ENCODE measurements at places on chromosomes 3 and 15.

DNA sequence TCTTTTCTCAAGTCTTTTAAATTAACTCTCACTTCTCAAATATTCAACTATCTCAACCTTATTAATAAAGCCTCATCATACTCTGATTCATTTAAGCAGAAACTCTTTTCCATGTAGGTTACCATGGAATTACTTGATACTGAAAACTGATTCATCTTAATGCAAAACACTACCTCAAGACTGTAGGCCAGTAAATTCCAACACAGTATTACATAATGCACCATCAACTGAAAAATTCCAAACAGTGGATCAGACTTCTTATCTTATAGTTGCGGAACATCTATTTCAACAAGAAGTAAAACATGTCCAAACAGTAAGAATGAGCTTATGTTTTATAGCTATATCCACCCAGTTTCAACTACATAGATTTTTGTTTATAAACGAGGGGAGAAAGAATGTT lies 124.5 kb downstream of the PEAK1 start:
- H3K4me1 ChIP-seq = no peaks in the 10 kb centered on the region
- no peaks in the 10 kb centered on the region for H3K27me3 ChIP-seq
- no peak overlapping the region for H3K27ac ChIP-seq
- DNase-seq = no peak
- H3K36me3 ChIP-seq = no peaks in the 10 kb centered on the region
- H3K4me3 ChIP-seq = no peak overlapping the region

GRCh38 chr3:185818267-185818875 lies 6.5 kb downstream of the IGF2BP2 start:
- H3K4me3 ChIP-seq = no peak overlapping the region
- no peaks in the 10 kb centered on the region for H3K4me1 ChIP-seq
- H3K27me3 ChIP-seq = no peaks in the 10 kb centered on the region
- DNase-seq = no peak
- H3K27ac ChIP-seq = no peak overlapping the region
- no peaks in the 10 kb centered on the region for H3K36me3 ChIP-seq

- H3K36me3 ChIP-seq = no peaks in the 10 kb centered on the region
- no peak overlapping the region for H3K27ac ChIP-seq
- H3K4me3 ChIP-seq = no peak overlapping the region
- no peaks in the 10 kb centered on the region for H3K4me1 ChIP-seq
Observed at GRCh38 chr3:156888176-156888575, 62.0 kb downstream of the LEKR1 start.

- H3K36me3 ChIP-seq = no peaks in the 10 kb centered on the region
- peaks cover 3% of the 10 kb centered on the region for H3K4me1 ChIP-seq
- no peaks in the 10 kb centered on the region for H3K27me3 ChIP-seq
- DNase-seq = no peak
- H3K4me3 ChIP-seq = peak overlapping the region; percentile 82
Observed at GRCh38 chr15:74873756-74874424, 725 bp upstream of the SCAMP2 start.

GRCh38 chr3:159458010-159458409 lies 530.6 kb upstream of the IL12A start:
- no peak for DNase-seq
- H3K4me1 ChIP-seq = no peaks in the 10 kb centered on the region
- no peak overlapping the region for H3K4me3 ChIP-seq
- no peak overlapping the region for H3K27ac ChIP-seq

GRCh38 chr3:101813817-101814440 lies 34.9 kb downstream of the NXPE3 start:
- no peaks in the 10 kb centered on the region for H3K27me3 ChIP-seq
- no peak overlapping the region for H3K27ac ChIP-seq
- no peaks in the 10 kb centered on the region for H3K36me3 ChIP-seq
- H3K4me3 ChIP-seq = no peak overlapping the region
- no peak for DNase-seq

DNA sequence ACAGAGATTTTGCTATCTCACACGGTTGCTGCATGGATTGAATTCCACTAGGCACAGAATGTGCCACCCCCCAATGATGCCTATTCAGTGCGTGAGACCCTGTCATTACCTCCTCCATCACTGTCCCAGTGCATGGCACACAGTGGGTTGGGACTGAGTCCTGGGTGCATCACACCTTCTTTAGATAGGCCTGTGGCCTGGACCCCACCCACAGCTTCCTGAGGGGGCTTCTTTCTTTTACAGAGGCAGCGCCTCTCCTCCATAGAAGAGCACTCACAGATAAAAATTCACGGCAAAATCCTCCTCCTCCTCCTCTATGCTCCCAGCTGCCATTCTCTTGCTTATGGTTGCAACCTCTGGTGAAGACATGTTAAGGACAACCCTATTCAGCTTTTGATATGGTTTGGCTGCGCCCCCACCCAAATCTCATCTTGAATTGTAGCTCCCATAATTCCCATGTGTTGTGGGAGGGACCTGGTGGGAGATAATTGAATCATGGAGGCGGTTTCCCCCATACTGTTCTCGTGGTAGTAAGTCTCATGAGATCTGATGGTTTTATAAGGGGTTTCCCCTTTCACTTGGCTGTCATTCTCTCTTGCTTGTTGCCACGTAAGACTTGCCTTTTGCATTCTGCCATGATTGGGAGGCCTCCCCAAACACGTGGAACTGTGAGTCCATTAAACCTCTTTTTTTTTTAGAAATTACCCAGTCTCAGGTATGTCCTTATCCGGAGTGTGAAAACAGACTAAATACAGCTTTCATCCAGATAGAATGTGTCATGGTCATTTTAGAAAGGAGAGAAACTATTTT lies 147.6 kb downstream of the KLF13 start:
- no peaks in the 10 kb centered on the region for H3K36me3 ChIP-seq
- no peak overlapping the region for H3K4me3 ChIP-seq
- no peaks in the 10 kb centered on the region for H3K27me3 ChIP-seq
- no peak overlapping the region for H3K27ac ChIP-seq
- H3K4me1 ChIP-seq = peaks cover 6% of the 10 kb centered on the region

DNA sequence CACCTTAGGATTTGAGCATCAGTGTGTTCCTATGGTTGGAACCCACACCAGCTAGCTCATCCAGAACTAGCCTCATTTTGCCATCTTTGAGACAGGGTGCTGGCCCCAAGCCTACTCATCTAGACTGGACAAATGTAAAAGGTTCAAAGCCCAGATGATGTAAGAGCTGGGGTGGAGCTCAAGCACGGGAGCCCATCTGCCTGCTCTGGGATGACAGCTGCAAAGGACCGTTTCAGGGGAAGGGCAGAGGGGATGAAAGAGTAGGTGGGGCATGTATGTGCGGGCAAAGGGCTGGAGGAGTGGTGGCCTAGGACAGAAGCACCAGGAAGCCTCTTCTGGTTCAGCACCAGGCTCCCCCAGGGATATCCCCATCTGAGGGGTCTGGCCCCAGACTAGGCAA lies 15.8 kb downstream of the CLK3 start:
- no peak for DNase-seq
- H3K4me1 ChIP-seq = peaks cover 4% of the 10 kb centered on the region
- no peaks in the 10 kb centered on the region for H3K36me3 ChIP-seq
- H3K27ac ChIP-seq = no peak overlapping the region
- H3K27me3 ChIP-seq = no peaks in the 10 kb centered on the region
- no peak overlapping the region for H3K4me3 ChIP-seq
